ENCODE measurements at places on chromosomes 7 and 10.
A peak's percentile ranks its signal among the peaks of the same experiment; 100 is the strongest.

- no peak for DNase-seq
Measured at GRCh38 chr7:37052705-37053104, 328.4 kb upstream of the AOAH start.

DNA sequence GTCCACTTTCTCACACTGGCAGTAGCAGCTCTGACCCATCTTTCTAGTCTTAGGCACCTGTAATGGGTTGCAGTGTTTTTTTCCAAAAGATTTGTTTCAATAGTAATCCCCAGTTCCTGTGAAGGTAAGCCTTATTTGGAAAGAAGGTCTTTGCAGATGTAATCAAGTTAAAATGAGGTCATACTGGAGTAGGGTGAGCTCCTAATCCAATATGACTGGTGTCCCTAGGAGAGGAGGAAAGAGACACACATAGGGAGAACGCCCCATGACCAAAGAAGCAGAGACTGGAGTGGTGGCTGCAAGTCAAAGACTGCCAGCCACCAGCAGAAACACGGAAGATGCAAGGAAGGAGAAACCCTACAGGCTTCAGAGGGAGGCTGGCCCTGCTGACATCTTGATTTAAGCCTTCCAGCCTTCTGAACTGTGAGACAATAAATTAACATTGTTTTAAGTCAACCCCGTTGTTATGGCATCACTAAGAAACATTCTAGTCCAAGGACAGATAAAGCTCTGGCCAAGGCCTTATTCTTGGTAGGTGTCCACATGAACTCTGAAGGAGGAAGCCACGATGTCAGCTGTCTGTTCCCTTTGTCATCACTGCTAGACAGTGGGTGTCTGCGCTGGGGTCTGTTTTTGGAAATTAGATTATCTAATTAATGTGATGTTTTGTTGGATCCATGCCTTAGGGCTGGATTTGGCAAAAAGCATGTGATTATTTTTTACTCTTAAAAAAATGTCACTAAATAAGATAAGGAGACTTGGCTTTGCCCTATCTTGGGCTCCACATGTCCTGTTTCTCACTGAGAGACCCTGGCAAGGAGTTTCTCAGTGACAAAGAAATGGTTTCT lies 214.9 kb downstream of the KCNMA1 start:
- no peak for DNase-seq

GRCh38 chr10:6086375-6087233 lies 2.2 kb upstream of the RBM17 start:
- peak; percentile 85 for DNase-seq

DNA sequence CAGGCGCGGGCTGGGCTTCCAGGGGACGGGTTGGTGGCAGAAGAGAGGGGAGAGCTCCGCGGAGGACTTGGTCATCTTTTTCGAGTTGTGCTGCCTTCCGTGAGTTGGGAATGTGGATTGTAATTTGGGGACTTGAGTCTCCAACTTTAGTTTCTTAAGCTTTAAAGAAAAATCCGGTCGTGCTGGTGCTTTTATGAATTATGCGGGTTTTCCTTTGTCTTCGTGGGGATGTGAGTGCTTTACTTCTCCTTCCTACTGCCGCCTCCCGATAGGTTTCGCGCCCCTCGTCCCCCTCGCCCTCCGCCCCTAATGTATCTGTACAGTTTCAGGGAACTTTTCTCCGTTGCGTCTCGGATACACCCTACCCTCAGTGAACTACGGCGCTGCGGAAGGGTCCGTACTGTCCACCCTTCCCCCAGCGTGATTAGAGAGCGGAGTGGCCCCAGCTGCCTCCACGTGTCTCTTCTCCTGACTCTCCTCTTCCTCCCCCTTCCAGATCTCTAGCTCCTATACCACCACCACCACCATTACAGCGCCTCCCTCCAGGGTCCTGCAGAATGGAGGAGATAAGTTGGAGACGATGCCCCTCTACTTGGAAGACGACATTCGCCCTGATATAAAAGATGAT lies 649 bp downstream of the SCD start:
- DNase-seq = no peak

- no peak for DNase-seq
Measured at GRCh38 chr7:10463701-10464100, 510.0 kb upstream of the PHF14 start.

DNA sequence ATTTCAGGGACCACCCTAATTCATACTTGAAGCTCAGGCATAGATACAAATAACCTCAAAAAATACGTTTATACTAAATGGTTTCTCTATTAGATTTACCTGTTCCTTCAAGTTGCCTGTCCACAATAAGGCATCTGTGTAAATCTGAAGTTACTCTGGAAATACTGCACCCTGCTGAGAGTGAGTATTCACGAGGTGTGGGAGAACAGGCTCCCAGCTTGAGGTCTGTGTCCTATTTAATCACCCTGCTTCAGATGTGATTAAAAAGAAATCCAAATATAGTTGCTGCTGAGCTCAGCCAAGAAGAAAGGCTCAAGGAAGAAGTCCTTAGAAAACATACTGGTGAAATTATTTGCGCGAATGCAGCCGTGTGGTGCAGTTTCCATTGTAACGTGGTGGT lies 136.8 kb downstream of the KLF6 start:
- no peak for DNase-seq

DNA sequence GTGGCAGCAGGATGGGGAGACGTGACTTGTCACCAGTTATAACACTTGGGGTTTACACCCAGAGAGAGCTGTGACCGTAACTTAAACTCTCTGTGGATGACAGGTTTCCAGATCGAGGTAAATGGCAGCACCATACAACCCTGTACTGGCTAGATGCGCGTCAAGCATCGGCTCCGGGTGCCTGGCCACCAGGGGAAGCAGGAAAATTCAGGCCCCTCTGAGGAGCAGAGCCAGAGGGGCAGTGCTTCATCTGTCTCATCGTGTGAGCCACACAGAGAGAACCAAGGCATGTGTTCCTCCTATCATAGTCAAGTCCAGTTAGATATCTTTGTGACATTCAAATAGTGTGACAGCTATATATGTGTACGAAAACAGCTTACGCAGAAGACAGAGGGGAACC lies 652.2 kb upstream of the FOXK1 start:
- DNase-seq = no peak

DNA sequence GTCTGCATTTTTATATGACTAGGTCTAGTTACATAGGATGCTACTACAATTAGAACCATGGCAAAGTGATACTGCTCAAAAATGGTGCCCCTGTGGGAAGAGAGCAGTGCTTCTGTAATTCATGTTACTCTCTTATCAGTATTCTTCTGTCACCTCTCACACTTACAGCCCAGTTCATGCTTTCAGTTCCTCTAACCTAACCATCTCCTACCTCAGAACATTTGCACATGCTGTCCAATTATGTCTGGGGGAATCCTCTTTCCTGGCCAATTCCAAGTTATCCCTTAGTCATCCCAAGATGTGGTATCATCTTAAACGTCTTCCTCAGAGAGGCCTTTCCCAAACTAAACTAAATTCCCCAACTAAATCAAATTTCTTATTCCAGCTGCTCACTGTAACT lies 190.2 kb downstream of the RELN start:
- no peak for DNase-seq

DNA sequence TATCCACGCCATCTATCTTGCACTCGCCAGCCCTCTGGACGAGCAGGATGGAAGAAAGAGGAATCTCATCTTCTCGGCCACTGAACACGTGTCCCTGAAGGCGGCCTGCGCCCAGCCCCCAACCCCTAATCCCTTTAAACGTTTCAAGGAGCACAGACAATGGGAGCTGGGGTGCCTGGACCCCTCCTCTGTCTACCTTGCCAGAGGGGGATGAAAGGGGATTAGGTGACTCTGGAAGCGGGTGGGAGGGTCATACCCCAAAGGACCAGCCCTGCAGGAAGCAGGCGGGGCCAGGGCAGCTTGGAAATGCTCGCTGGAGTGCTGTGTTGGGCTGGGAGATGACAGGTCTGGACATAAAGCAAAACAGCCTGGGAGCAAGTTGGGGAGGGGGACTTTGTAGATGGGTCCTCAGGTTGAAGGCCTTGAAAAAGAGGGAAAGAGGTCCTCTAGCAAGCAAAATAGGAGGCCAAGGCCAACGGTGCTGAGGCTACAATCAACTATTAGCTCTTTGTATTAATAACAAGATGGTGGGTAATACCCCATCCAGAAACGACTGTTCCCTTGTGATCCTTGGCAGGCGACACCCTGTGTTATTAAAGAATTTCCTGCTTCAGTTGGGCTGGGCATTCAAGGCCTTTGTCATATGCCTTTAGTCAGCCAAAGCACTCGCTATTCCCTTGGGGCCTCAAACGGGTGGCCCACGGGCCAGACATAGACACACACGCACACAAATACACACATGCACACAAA lies 126.5 kb upstream of the UNC5B start:
- DNase-seq = no peak

- no peak for DNase-seq
Measured at GRCh38 chr10:116395223-116395985, 32.2 kb upstream of the PNLIPRP3 start.

GRCh38 chr7:132055336-132056120 lies 499.1 kb upstream of the PODXL start:
- DNase-seq = no peak

GRCh38 chr10:13827076-13827797 lies 240.5 kb downstream of the PRPF18 start:
- DNase-seq = no peak

- no peak for DNase-seq
Measured at GRCh38 chr7:80231707-80232106, 97.1 kb downstream of the GNAI1 start.

- DNase-seq = peak; percentile 74
Measured at GRCh38 chr10:79347894-79348639, 798 bp downstream of the PPIF start.

DNA sequence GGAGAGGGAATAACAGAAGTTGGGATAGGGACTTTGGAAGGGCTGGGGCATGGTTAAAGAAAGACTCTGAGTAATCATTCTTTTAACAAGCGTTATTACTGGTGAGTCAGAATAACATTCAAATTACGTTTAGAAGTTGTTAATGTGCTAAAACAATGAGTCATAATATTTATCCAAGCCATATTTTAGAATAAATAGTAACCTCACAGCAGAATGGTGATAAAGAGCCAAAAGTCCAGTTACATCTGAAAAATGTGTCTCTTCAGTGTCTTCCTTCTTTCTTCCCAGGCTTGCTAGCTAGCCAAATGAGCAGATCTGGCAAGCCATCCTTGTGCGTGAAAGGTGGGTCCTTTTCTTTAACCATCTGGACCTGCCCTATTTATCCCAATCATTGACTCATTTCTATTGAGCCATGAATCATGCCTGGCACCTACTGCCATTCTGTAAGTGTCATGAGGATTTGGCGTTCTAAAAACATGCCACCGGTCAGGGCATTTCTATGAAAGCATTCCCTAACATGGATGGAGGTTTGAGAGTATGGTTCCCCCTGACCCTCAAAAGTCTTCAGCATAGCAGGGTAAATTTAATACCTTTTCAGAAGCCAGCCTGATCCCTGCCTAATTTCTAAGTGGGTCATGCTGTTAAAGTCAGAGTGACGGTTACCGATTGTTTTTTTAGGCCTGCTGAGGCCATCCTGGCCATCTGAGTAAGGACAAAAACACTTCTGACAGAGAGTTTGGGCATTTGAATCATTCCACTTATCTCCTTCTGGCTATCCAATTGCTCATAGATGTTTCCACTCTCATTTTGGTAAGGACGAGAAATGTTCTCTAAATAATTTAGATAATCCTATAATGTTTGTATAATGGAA lies 26.9 kb downstream of the MYPN start:
- DNase-seq = no peak

DNA sequence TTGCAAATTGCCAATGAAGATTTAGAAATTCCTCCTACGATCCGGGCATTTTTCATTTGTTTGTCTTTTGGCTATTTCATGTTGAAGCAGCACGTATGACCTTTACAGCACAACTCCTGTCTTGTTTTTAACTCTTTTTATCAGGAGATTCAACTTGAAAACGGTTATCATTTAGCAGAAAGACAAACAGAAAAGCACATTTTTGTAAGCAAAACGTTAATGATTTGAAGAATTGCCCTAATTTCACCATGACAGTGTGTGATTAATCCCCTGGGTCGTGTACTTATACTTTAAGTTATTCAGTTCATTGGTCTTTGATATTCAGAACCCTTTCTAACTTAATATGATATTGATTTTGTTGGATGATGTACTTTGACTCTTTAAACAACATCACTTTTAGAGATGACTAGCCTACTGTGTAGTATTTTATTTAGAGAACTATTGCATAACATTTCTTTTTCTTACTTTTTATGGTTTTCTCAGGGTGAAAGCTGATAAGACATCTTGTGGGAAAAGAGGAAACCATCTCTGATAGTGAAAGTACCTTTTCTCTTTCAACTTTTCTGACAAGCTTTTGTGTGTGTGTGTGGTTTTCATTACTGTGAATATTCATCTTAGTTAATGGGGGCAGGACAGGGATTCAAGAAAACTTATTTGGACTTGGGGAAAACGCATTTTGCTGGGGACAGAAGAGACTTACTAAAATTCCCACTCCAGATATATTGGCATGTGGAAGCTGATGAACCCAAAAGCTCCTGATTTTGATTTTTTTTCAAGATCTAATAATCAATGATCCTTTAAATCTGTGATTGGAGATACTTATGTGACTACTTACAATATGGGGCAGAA lies 8.1 kb downstream of the HHEX start:
- no peak for DNase-seq

- DNase-seq = no peak
Measured at GRCh38 chr7:137696376-137696775, 150.4 kb downstream of the DGKI start.

Data from memory B cell (primary cell).